ENCODE measurements at places on chromosomes 16 and 17.

DNA sequence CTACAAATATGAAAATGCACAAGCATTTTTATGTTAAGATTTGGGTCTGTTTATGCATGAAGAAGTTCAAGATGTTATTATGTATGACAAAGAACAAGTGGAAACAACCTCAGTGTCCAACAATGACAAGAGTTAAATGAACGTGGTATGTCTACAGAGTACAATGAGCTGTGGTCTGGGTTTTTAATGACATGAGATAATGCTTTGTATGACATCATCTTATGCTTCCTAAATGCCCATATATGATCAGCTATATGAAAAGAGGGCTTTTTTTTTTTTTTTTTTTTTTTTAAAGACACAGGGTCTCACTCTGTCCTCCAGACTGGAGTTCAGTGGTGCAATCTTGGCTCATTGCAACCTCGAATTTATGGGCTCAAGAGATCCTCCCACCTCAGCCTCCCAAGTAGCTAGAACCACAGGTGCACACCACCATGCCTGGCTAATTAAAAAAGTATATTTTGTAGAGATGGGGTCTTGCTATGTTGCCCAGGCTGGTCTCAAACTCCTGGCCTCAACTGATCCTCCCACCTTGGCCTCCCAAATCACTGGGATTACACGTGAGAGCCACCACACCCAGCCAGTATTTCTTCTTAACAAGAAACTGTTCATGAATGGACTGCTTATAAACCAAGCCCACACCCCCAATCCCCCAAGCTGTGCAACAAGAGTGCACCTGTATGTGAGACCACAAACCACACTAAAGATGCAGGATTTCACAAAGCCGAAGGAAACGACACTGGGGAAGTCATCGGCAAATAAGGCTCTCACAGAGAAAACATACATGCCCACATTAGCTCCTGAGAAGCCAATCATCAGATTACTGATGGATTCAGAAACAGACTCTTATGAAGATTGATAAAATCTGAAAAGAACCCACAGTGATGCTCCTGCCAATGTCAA is 114.5 kb downstream of the CPPED1 start:
- no peak for DNase-seq

- no peak for DNase-seq
Observed at GRCh38 chr17:7822126-7822525, 11.9 kb upstream of the KDM6B start.

DNA sequence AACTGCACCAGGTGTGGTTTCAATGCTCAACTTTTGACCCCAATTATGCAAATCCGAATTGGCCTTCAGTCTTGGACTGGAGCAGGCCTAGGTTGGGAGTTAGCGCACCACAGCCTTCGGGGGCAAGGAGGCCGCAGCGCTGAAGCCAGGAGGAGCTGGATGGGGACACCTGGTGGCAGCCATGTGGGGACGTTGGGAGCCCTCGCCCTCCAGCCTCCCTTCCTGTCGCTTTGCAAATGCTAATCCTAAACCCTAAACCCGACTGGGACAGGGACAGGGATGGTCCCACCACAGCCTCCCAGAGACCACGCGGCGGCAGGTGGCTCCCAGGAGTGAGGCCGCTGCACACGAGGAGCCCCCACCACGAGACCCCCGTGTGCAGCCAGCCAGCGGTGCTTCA is 58.7 kb downstream of the KLHDC4 start:
- DNase-seq = no peak

- no peak for DNase-seq
Observed at GRCh38 chr17:82917699-82918345, 78.0 kb upstream of the ZNF750 start.

GRCh38 chr17:74956093-74956492 is 16.5 kb downstream of the HID1 start:
- DNase-seq = no peak

DNA sequence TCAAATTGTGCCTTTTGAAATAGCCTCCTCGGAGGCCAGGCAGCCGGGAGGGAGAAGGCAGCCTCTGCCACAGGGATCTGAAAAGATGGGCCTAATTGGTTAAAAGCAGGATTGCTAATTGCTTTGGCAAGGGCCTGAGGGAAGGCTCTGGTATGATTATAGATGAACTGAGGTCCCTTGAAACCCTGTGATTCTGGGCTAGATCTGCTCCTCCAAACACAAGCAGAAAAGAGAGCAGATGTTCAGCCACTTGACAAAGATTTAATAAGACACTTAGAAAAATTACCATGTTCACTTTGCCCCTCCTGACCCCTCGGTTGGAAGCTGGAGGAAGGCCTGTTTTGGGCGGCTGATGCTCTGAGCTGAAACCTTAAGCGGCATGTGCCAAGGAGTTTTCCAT is 209.5 kb upstream of the MPHOSPH6 start:
- DNase-seq = no peak

DNA sequence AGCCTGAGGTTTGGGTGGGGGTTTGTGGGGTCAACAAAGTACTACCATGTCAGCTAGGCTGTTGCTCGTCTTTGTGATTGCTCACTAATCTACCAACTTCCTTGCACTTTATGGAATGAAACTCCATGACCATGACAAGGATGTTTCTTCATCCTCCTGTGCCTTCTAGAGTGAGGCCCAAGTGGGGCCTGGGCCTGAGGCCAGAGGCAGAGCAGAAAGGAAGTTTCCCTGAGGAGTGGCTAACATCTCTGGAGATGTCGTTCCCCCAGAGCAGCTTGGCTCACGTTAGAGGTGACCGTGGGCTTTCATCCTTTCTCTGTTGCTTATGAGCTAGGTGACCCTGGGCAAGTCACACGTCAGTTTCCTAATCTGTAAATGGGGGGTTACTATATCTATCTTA is 41.0 kb upstream of the IRX3 start:
- no peak for DNase-seq

GRCh38 chr16:57039148-57039812 is 49.9 kb downstream of the NLRC5 start:
- no peak for DNase-seq

Data from kidney tubule cell (primary cell).